ENCODE measurements at places on chromosomes 12 and 14. TPM values are rescaled to one million over a fixed set of nuclear protein-coding genes. Genes with fewer than 3 reads are reported as not detected.

The TWF1 gene
- 167 TPM for total RNA-seq

The SLC35F4 gene
- total RNA-seq: not detected

The LRRC10 gene
- total RNA-seq: not detected

The ASB2 gene
- 0.99 TPM for total RNA-seq

The BIN2 gene
- not detected for total RNA-seq

The GALNT6 gene
- 115 TPM for total RNA-seq

The ITGB7 gene
- 0.50 TPM for total RNA-seq

The GABARAPL1 gene
- total RNA-seq: 186 TPM

The SOAT2 gene
- total RNA-seq: not detected

The DDHD1 gene
- total RNA-seq: 30.6 TPM

The ACVRL1 gene
- total RNA-seq: 20.8 TPM

The AVPR1A gene
- not detected for total RNA-seq

The FOXG1 gene
- not detected for total RNA-seq

The TTC5 gene
- total RNA-seq: 22.0 TPM

The BDKRB1 gene
- total RNA-seq: 16.7 TPM

The SERPINA10 gene
- not detected for total RNA-seq

The OR4E2 gene
- total RNA-seq: not detected

The PLA2G1B gene
- not detected for total RNA-seq

The KRT3 gene
- total RNA-seq: not detected

The LRFN5 gene
- 3.6 TPM for total RNA-seq

The B3GNT4 gene
- 0.33 TPM for total RNA-seq

The MYO1H gene
- not detected for total RNA-seq

The TMEM30B gene
- 0.51 TPM for total RNA-seq

The GPD1 gene
- total RNA-seq: not detected

The CALCOCO1 gene
- total RNA-seq: 116 TPM

The LTB4R2 gene
- 1.8 TPM for total RNA-seq

The PZP gene
- not detected for total RNA-seq

The IFNG-AS1 gene
- total RNA-seq: not detected

The KLHL33 gene
- total RNA-seq: 1.5 TPM

The EFS gene
- total RNA-seq: 12.2 TPM

The ASCL1 gene
- total RNA-seq: not detected

The MANSC4 gene
- total RNA-seq: 0.17 TPM

The CCDC196 gene
- total RNA-seq: not detected

The PTPRR gene
- total RNA-seq: under 0.01 TPM
